NAMALWA (cell line): ENCODE measurements at places on chromosomes 5 and 9.

- peak; percentile 72 for DNase-seq
Observed at GRCh38 chr5:6576861-6577501, 55.9 kb downstream of the NSUN2 start.

GRCh38 chr5:16914108-16914435 lies 22.0 kb downstream of the MYO10 start:
- DNase-seq = no peak

GRCh38 chr5:133746834-133747233 lies 134.5 kb upstream of the FSTL4 start:
- peak; percentile 49 for DNase-seq

DNA sequence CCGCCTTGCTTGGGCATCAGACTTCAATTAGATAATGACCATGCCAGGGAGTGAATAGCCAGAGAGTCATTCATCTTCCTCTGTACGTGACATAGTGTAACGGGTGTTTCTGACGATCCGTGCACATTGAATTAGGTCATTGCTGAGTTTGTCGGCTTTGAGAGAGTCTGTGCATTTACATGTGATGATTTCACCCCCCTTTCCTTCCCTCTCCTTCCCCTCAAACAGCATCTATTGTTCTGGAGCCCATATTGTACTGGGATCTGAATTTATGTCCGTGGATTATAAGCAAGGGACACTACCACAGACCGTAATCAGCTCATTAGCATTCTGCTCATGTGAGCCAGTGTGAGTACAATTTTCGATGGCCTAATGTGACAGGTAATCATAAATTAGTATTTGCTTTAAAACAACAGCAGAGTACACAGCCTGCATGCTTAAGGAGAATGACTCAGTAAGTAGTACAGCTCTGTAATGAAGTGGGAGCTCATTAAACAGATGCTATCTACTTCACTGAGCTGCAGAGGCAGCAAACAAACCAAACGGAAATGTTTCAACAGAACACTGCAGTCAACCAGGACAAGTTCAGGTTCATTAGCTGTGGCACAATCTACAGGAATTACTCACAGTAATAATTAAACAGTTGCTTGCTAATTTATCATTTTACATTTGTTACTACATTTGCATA lies 302.1 kb downstream of the CSNK1G3 start:
- peak; percentile 49 for DNase-seq

- DNase-seq = no peak
Observed at GRCh38 chr5:139882316-139882715, 86.7 kb downstream of the PSD2 start.

DNA sequence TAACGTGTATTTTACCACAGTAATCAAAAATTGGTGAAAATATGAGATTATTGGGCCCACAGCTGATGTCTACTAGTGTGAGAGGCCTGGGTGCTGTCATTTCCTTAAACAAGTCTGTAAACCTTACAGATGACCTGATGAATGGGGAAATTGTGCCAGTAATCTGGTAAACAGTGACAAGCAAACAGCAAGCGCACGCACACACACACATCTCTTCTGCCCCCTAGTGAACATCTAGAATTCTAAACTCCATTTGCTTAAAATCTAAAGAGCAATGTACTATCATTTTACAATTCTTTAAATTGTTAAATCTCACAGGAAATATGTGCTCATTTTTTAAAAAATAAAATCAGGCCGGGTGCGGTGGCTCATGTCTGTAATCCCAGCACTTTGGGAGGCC lies 7.5 kb upstream of the RAPGEF1 start:
- DNase-seq = peak; percentile 82

GRCh38 chr9:132163457-132163875 lies 1.6 kb downstream of the NTNG2 start:
- no peak for DNase-seq

DNA sequence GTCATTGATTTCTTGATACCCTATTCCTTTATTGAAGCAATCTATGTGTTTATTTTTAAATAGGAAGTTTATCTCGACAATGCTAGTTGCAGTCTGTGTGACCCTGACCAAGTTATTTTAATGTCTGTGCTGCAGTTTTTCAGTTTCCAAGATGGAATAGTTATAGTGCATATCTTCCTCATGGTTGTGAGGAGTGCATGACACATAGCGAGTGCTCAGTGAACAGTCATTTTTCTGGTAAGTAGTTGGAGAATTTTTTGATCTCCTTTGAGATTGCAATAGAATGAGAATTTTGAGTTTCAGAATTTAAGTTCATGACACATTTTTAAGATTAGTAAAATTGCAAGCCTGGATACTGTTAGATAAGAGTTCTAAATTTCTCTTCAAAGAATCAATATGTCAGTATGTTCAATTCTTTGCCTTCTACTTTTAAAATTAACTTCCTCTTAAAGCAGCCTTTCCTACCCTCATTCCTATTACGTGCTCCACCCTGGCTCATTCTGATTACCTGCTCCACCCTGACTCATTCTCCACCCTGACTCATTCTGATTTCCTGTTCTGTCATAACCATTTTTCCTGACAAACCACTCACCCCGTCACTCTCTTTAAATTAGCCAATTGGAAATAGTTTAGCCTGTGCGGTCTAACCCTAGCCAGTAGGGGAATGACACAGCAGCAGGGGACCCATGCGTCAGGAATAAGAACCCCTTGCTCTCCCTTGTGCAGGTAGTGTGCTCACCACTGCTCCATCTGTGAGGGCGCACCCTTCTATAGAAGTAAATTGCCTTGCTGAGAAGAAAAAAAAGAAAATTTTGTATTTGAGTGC lies 30.7 kb downstream of the SPIN1 start:
- no peak for DNase-seq

- DNase-seq = no peak
Observed at GRCh38 chr5:138466125-138466899, 1.0 kb downstream of the EGR1 start.

DNA sequence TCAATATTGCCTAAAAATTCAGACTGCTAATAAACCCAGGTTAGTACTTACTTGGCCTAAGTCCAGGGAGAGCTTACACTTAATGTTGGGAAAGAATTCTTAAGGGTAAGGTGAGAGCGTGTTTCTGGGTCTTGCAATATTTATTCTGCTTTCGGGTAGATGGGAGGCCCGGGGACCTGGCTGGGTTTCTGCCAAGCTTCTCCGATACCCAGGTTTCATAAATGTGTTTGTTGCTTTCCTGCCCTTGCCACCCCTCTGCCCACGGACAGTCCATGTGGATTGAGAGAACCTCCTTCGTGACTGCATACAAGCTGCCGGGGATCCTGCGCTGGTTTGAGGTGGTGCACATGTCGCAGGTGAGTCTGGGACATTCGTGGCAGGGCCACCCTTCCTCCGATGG lies 48.4 kb upstream of the FOXI1 start:
- DNase-seq = no peak

- DNase-seq = no peak
Observed at GRCh38 chr9:38065369-38066075, 3.5 kb downstream of the SHB start.

DNA sequence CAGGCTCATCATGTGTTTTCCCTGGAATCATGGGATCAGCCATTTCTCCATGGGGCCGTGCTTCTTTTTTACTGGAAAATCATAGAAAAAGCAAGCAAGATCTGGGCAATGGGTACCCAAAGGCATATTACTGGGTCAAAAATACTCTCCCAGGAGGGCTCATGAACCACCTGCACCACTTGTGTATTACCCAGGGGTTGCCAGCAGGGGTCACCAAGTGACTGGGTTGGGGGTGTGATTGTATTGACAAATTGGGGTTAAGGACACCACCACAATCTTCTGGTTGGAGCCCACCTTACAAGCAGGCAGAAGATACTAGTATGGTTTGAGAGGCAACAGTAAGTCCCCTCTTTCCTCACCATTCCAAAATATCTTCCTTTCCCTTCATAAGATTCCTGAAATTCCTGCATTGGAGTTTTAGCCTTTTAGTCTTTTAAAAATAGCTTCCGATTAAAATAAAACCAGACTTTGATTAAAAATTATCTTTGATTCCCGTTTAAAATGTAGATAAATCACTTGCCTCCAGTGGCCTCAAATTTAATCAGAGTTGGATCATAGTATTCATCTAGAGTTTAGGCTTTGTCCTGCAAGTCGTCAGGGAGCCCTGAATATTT lies 603.3 kb downstream of the KIF4B start:
- DNase-seq = peak; percentile 64

GRCh38 chr9:27437652-27438373 lies 86.3 kb upstream of the IFNK start:
- DNase-seq = no peak

- DNase-seq = no peak
Observed at GRCh38 chr9:78626971-78627370, 330.0 kb downstream of the PSAT1 start.

DNA sequence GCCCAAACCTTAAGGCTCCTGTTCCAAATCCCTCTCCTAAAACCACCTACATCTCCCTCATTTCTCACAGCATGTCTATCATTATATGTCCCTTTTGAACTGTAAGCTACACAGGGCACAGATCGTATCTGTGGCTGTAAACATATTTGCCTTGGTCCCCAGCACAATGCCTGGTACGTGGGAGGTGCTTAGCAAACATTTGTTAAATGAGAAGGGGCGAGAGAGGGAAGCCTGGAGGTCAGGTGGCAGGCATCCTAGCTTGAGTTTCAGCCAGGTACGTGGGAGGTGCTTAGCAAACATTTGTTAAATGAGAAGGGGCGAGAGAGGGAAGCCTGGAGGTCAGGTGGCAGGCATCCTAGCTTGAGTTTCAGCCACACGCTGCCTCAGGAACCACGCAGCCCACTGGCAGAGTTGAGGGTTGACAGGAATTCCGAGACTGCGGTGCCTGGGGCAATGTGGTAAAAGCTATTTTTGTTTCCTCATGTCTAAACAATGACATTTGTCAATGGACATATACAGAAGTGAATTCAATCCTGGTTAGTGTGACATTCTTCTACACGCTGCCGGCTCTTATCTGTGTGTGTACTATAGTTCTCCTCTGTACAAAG lies 113.6 kb downstream of the EFNA5 start:
- no peak for DNase-seq

GRCh38 chr5:154786414-154786813 lies 31.2 kb downstream of the LARP1 start:
- no peak for DNase-seq

DNA sequence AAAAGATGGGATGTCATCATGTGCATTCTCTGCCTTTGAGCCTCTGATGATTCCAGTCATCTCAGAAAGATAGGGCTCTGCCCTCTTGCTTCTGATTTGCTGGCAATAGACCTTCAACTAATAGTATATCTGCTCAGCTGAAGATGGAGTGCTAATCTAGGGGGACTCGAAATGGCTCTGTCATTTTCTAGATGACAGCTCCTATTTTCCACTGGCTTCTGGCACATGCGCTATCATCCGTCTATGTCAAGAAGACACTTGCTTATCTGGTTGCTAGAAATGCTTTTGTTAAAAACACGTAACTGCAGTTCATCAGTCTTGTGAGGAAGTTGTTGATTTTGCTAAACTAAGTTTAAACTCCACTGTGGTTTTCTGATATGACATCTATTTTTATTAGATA lies 265.5 kb upstream of the ZNF608 start:
- DNase-seq = peak; percentile 51

GRCh38 chr5:37121465-37121864 lies 127.7 kb downstream of the CPLANE1 start:
- peak; percentile 51 for DNase-seq

GRCh38 chr5:167244583-167244982 lies 1046.9 kb upstream of the WWC1 start:
- peak; percentile 7 for DNase-seq

DNA sequence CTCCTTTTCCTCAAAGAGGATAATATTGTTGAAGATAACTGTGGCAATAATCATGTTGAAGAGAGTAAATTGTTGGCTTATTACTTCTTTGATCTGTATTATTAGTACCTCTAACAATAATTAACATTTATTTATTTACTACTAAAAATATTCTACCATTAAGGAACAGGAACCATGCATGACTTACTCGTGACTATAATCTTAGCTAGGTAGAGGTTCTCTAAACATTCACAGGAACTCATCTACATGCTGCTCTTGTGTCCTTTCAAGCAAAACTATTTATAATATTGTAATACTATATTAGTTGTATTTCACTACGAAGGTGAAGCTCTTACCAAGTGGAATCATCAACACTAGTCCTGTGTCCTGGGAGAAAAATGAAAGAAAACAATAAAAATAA lies 3.1 kb downstream of the SOX30 start:
- no peak for DNase-seq

DNA sequence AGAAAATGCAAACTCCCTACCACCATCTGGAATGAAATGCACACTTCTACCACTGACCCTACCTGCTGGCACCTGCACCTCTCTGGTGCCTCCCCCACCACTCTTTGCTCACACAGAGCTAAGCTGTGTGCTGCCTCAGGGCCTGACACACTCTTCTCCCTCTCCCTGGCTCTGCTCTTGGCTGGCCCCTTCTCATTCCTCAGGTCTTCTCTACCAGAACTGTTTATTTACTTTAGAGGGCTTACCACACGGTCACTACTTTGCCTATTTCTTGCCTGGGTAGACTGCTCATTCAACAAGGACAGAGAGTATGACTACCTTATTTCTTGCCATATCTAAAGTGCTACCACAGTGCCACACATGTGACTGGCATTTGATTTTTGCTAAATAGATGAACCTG lies 3.3 kb downstream of the REEP5 start:
- no peak for DNase-seq

GRCh38 chr9:109264877-109265587 lies 55.8 kb downstream of the EPB41L4B start:
- no peak for DNase-seq

DNA sequence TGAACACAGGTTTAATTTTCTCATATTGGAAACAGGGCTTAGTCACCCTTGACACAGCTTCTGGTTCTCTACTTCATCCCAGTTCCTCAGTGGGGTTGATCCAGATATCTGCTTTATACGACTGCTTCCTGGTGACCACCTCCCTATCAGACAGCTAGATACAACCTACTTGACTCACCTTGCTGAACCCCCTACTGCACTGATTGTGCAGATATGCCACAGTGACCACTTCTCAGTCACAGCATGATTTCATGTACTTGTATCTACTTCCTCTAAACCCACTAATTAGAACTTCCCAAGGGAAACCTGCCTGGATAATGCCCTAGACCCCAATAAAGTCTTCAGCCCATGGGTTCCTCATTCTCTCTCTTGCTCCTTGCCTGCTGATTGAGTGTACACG lies 18.4 kb upstream of the RFK start:
- DNase-seq = no peak

DNA sequence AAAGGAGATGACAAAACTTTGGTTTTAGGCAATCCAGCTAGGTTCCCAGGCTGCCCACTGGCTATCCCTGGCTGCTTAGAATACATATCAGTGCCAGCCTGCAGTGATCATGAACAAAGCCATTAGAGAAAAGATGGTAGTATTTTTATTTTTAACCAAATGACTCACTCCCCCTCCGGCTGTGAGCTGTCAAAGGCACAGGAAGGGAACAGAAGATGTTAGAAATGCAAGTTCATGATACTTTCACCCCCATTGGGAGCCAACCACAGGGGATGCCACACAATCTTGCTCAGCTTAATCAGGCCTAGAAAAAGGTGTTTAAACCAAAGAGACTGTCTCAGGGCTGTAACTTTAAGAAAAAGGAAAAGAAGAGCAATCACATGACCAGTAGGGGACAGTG lies 70.3 kb upstream of the ASTN2 start:
- DNase-seq = no peak

DNA sequence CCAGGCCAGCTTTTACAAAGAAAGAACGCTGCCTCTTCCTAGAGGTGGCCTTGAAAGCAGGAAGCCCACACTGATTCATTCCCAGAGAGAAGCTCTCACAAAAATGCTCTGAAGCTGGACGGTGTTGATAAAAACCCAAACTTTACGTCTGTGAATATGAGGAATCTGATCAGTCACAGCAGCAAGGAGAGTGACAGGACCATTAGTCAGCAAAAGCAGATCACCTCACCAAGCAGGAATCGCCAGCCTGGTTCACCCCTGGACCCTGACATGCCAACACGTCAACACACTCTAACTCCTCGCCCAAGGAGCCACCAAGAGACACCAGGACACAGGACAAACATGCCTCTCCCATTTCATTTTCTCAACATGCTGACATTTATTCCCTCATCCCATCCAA lies 70.6 kb upstream of the ZNF622 start:
- DNase-seq = no peak
